HCT116 (cell line): ENCODE measurements at places on chromosomes 4 and X. TPM values are rescaled to one million over a fixed set of nuclear protein-coding genes. Genes with fewer than 3 reads are reported as not detected.

PNMA5 gene
- total RNA-seq = not detected

- no peaks in the 10 kb centered on the region for H3K4me1 ChIP-seq
- H3K4me3 ChIP-seq = no peak overlapping the region
- H3K27me3 ChIP-seq = no peaks in the 10 kb centered on the region
- no peak overlapping the region for H3K27ac ChIP-seq
Measured at GRCh38 chr4:110514889-110515479, 39.0 kb downstream of the ENPEP start.

DNA sequence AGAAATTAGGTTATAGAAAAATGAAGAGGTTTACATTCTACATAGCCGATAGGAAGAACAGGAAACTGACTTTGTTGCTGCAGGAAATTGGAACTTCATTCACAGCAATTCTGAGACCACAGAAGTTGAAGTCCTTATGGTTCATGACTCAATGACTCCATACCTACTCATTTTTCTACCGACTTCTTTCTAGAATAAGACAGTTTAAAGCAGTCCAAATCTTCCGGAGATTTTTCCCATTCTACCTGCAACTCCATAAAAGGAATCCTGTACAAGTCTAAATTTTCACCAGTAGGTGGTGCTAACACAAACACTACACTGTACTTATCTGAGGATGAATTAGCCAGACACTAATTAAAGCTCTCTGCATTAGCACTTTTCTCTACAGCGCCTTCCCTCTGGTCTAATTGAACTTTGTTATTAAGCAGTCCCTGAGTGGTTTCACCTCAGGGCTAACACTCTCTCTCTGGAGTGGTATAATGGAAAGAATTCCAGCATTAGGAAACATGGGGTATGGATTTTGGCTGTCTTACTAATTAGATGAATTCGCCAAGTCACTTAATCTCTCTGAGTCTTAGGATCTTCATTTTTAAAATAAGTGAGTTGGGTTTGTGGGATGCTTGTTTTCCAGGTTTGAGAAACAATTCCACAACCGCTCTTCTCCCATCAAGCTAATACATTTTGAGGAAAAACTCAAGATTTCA, 167.9 kb downstream of the SMIM20 start:
- H3K4me3 ChIP-seq = no peak overlapping the region
- H3K27me3 ChIP-seq = no peaks in the 10 kb centered on the region
- no peak overlapping the region for H3K27ac ChIP-seq

UGT8 gene
- 14.8 TPM for total RNA-seq

- no peaks in the 10 kb centered on the region for H3K36me3 ChIP-seq
- H3K27me3 ChIP-seq = no peaks in the 10 kb centered on the region
- DNase-seq = no peak
- H3K4me1 ChIP-seq = no peaks in the 10 kb centered on the region
- no peak overlapping the region for H3K4me3 ChIP-seq
Measured at GRCh38 chrX:80174925-80175574, 160.5 kb downstream of the TBX22 start.

CT45A5 gene
- total RNA-seq = not detected
